Activated CD4-positive, CD25-positive, alpha-beta regulatory T cell treated with anti-CD3 and anti-CD28 coated beads, Interleukin-2, amount 50 U/mL, for 16 hours (primary cell): ENCODE measurements at places on chromosomes 11 and 22.

GRCh38 chr22:27978802-27979201 is 59.7 kb upstream of the PITPNB start:
- DNase-seq: no peak

- DNase-seq: no peak
Observed at GRCh38 chr11:66749091-66749490, 20.1 kb upstream of the SPTBN2 start.

DNA sequence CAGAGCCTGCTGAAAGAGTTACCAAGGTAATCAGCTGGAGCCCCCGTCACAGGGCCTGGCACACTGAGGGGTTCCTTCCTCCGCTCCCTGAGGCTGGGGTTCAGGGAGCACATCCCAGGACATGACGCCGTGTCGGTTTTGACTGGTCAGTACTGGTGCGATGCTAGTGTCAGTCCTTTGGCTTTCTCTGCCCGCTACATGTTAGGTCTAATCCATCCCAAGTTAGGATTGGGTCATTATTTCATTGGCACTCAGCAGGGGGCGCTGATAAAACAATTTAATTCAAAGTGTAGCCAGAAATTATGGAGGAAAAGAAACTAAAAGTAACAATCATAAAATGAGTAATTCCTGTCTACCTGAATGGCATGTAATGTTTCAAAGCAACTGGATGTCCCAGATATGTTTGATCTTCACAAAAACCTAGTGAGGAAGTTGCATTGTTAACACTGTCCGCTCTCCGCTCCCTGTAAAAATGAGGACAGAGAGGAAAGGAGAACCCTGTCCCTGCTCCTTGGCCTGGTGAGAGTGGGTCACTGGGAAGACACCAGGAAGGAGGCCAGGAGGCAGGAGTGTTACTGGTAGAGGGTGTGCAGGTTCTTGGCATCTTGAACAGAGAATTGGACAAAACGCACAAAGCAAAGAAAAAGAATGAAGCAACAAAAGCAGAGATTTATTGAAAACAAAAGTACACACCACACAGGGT is 27.1 kb downstream of the TSKU start:
- DNase-seq: no peak

DNA sequence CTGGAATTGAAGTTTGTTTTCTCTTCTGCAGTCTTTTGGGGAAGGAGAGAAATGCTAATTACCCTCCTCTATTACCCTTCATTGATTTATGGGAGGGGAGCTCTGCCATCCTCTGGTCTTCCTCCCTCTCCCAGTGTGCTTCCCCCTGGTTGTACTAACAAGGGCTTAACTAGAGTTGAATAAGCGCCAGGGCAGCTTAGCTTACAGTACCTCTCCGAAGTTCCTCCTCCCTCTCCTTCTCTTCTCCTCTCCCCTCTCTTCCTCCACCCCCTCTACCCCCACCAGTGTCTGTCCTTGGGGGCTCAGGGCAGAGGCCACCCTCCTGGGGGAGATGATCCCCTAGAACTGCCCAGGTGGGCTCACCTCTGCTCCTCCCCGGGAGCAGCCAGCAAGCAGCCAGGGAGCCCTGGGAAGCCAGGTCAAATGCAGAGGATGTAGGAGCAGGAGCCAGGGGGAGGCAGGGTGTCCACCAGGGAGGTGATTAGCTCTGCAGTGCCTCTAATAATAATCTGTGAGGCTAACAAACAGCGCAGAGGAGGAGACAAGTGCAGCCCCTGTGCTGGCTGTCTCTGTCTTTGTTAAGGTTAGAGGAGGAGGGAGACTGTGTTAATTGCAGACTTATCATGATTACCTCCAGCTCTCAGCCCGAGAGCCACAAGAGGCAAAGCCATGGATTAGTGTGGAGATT is 191.6 kb upstream of the CADM1 start:
- DNase-seq: no peak

- DNase-seq: no peak
Observed at GRCh38 chr11:107791343-107792048, 67.1 kb downstream of the SLC35F2 start.

DNA sequence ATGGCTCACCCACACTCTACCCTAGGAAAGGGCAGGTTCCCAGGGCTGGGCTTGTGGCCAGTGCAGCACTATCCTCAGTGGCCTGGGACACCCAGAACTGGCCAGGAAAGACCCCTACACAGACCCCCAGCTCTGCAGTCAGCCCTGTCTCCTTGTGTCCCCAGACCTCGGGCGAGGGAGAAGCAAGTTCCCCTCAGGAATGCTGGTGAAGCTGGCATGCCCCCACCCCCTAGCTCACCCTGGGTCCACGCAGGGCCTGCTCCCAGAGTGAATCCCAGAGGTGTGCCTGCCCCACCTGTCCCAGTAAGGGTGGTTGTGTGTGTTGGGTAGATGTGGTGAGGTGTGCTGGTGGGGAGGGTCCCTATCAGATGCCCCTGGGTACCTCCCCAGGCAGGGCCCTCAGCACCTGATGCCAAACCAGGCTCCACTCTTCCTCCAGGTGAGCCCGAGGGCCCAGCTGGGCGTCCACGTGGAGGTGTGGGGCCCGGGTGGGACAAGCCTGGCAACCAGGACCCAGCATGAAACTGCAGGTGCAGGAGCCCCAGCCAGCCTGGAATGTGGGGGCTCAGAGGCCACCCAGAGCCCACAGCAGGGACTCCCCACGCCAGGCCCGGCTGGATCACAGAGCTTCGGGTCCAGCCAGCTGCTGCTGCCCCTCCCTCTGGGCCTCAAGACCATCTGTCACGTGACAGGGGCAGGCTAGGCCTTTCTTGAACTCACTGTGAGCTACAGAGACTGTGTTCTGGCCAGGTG is 48.4 kb upstream of the KCNQ1OT1 start:
- DNase-seq: no peak

DNA sequence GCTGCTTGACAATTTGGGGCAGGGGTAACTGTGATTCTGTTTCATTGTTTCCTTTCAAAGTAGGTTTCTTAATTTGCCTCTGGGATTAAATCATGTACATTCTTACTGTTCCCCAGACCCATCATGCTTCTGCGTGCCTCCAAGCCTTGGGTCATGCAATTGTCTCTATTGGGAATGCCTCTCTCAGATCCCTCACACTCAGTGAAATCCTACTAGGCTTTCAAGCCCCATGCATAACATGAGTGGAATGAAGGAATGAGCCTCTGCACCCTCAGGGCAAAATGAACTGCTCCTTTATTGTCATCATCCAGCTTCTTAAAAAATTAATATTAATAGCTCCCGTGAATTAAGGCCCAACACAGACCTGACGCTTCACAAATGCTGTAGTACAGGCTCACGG is 381.7 kb downstream of the TENM4 start:
- DNase-seq: no peak

DNA sequence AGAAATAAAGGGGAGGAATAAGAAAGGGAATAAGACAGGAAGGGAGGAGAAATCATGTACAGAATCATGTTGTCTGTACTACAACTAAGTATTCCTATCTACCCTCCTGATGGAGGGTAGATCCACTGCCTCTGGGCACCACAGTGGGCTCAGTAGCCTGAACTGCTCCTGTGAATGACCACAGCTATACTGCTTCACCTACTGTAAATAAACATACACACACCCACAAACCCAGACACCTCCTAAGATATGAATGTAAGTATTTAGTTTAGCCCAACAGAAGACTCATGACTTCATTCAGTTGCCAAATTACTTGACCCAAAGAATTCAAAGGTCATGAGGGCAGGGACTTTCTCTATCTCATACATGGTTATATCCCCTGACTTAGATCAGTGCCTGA is 177.3 kb upstream of the C11orf58 start:
- no peak for DNase-seq

- DNase-seq: no peak
Observed at GRCh38 chr11:73053964-73054363, 88.2 kb downstream of the FCHSD2 start.

- no peak for DNase-seq
Observed at GRCh38 chr22:49243965-49244364, 583.7 kb downstream of the BRD1 start.

- DNase-seq: no peak
Observed at GRCh38 chr11:97717922-97718321, 1302.8 kb upstream of the CNTN5 start.

DNA sequence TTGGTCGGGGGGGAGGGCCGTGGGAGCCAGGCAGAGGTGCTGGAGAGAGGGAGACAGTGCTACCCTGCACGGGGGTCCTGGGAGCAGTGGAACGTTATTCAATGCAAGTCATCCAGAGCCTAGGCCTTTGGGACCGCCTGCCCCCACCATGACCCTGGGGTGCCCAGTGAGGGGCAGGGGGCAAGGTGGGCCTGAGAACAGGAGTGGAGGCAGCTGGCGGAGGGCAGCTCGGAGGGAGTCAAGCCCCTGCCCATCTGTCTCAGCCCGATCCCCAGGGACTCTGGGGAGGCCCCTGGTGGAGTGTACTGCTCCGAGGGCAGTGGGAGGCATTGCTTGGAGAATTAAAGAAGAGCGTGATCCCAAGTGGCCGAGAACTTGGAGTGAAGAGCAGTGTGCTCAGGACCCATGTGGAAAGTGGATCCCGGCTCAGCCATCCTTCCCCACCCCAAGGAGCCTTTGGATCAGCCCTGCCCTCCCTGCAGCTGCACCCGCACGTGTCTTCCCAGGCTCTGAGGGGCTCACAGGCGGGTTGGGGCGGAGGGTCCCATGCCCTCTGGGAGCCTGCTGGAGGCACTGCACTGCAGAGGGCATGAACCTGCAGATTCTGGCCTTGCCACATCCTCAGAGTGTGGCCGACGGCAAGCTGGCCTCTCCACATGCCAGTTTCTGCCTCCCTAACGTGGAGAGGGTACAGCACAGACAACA is 34.0 kb upstream of the SMIM38 start:
- no peak for DNase-seq

DNA sequence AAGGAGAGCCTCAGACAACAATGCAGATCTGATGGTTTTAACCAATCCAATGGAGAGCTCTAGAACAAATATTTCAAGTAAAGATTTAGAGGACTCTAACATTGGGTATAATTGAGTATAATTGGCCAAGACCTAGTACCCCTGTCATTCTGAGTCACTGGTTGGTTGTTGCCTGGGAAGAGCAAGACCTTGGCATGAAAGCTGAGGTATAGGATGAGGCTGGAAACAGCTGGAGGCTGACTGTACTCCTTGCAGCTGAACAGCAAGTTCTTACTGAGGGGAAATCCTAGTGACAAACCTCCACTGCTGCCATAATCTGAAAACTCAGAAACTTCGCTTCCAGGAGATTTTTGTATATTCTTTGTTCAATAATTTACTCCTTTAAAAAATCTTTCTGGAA is 54.3 kb upstream of the MUC15 start:
- no peak for DNase-seq

DNA sequence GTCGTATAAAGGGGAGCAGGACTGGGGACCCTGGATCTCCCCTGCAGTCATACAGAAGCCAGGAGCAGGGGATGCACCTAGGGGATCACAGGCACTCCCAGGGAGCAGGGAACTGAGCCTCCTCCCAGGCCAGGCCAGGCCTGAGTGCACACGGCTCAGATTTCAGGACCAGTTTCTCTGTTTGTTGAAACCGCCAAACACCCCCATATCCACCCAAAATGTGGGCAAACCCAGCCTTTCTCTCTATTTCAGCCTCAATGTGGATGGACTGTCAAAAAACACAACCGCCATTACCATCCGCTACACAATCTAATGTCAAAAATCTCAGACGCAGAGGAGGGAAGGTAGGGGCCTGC is 17.5 kb downstream of the MN1 start:
- DNase-seq: no peak

DNA sequence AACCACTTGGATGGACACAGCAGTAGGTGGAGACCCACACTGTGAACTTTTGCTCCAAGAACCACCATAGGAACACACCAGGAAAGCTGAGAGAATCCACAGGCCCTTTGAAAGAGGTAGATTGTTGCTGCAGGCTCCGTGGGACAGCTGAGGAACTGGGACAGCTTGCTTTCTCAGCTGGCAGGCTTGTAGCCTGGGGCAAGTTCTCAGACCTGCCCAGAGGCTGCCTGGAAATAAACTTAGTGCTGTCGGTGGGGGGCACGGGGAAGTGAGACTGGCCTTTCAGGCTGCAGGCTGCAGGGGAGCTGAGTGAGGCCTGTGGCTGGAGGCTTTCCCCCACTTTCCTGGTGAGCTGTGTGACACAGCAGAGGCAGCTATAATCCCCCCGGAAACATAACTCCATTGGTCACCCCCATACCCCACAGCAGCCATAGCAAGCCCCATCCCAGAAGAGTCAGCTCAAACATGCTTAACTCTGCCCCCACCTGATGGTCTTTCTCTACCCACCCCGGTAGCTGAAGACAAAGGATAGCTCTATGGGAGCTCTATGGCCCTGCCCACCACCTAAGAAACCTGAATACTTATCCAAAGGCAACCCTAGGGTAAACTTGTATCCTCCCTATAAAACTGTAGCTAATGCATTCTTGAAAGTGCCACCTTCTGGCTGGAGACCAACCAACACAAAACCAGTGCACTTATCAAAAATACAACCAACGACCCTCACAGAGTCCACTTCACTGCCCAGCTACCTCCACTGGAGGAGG is 21.4 kb upstream of the ACRV1 start:
- no peak for DNase-seq

DNA sequence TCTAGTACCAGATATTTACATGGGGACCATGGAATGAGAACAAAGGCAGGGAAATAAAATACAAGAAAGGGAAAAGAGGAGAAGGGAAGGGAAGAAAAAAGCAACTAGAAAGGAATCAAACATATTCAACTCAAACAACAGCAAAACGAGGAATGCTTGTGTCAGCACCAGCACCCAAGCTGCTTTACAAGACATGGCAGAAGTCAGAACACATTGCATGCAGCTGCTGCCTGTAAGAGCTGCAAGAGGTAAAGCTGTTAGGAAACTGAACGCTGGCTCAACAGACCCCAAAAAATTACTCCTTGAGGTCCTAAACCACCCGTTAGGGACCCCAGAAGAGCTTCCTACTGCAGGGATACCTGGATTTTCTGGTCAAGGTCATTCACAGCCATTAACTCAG is 296.9 kb downstream of the OPCML start:
- no peak for DNase-seq
